ENCODE measurements at places on chromosomes 1 and 21. TPM values are rescaled to one million over a fixed set of nuclear protein-coding genes. Genes with fewer than 3 reads are reported as not detected.
A peak's percentile ranks its signal among the peaks of the same experiment; 100 is the strongest.

DNA sequence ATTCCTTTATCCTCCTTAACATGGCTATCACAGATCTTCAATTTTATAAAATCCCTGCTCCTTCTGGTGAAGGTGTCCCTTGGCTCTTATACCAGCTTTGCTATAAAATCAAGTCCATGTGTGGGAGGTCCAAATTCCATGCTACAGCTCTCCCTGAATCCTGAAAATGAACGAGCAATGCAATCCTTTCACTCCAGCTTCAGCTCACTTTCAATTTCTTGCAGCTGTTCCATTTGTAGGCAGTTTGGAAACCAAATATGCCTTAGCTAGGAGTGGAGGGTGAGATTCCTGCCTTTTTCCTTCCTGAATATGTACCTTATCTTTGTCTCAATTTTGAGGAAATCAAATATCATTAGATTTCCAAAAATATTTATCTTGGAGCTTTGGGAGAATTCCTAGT lies 402.6 kb downstream of the TTLL7 start:
- H3K27me3 ChIP-seq, result no peaks in the 10 kb centered on the region
- peak overlapping the region; percentile 46 for H3K4me3 ChIP-seq
- H3K4me1 ChIP-seq, result peaks cover 4% of the 10 kb centered on the region
- no peaks in the 10 kb centered on the region for H3K36me3 ChIP-seq
- no peak overlapping the region for H3K27ac ChIP-seq
- DNase-seq, result no peak

The SH2D1B gene
- total RNA-seq, result 0.68 TPM

DNA sequence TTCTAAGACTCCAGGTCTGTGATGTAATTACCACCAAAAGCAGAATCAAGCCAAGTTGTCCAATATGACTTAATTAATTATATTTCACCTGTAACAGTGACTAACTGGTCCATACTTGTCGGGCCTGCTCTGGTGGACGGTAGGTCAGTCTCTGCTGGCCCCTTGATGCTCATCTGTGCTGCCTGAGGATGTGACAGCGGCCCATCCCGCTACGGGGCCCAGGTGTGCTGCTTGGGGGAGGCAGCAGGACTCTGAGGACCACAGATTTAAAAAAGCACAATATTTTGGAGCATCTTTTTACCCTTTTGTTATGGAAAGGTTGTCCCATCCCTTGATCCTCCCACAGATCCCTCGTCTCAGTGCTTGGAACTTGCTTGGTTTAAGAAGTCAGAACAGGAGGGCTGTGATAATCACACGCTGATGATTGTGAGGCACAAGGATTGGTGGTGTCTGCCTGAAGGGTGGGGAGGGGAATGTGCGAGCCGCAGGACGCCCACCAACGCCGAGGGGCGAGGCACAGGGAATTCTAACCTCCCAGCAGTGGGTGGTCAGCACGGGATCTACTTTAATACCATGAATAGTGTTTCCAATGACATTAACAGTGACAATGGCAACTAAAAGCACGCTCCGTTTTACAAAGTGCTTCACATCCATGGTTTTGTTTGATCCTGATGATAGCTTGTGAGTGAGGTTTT lies 27.8 kb upstream of the UMODL1 start:
- H3K27me3 ChIP-seq, result no peaks in the 10 kb centered on the region
- H3K4me3 ChIP-seq, result no peak overlapping the region
- DNase-seq, result no peak
- H3K36me3 ChIP-seq, result no peaks in the 10 kb centered on the region

GRCh38 chr1:212487286-212487685 lies 54.6 kb downstream of the NENF start:
- no peaks in the 10 kb centered on the region for H3K27me3 ChIP-seq
- DNase-seq, result no peak
- no peak overlapping the region for H3K4me3 ChIP-seq
- peaks cover 43% of the 10 kb centered on the region for H3K4me1 ChIP-seq
- H3K27ac ChIP-seq, result peak overlapping the region; percentile 22
- H3K36me3 ChIP-seq, result no peaks in the 10 kb centered on the region

DNA sequence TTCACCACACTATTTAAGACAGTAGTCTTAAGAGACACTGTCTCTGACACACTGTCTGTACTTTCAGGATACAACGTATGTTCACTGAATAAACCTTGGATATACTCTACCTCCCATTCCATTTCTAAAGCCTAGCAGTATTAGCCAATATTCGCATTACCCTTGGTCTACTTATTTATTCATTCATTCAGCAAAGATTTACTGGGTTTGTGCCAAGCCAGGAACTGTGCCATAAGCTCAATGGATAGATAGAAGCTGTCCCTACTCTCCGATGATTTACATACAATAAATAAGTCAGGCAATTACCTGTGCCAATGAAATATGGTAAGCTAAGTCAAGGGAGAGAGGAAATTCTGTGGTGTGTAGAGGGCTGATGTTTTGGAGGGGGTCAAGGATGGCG lies 195.2 kb upstream of the RAB4A start:
- H3K4me1 ChIP-seq, result peaks cover 13% of the 10 kb centered on the region
- no peaks in the 10 kb centered on the region for H3K36me3 ChIP-seq
- DNase-seq, result no peak
- H3K27me3 ChIP-seq, result no peaks in the 10 kb centered on the region
- no peak overlapping the region for H3K27ac ChIP-seq
- no peak overlapping the region for H3K4me3 ChIP-seq

- no peak overlapping the region for H3K4me3 ChIP-seq
- no peak overlapping the region for H3K27ac ChIP-seq
- H3K36me3 ChIP-seq, result peaks cover 64% of the 10 kb centered on the region
- DNase-seq, result no peak
- no peaks in the 10 kb centered on the region for H3K27me3 ChIP-seq
- H3K4me1 ChIP-seq, result peaks cover 8% of the 10 kb centered on the region
These were observed 5.6 kb downstream of the COL6A1 start for GRCh38 chr21:45987121-45987711.

GRCh38 chr1:119782631-119783325 lies 14.1 kb upstream of the HMGCS2 start:
- no peak for DNase-seq
- H3K36me3 ChIP-seq, result no peaks in the 10 kb centered on the region
- H3K27me3 ChIP-seq, result no peaks in the 10 kb centered on the region

GRCh38 chr1:43977376-43978263 lies 1.4 kb upstream of the B4GALT2 start:
- H3K27ac ChIP-seq, result no peak overlapping the region
- no peaks in the 10 kb centered on the region for H3K27me3 ChIP-seq
- H3K4me3 ChIP-seq, result no peak overlapping the region
- peaks cover 11% of the 10 kb centered on the region for H3K36me3 ChIP-seq
- peaks cover 29% of the 10 kb centered on the region for H3K4me1 ChIP-seq

DNA sequence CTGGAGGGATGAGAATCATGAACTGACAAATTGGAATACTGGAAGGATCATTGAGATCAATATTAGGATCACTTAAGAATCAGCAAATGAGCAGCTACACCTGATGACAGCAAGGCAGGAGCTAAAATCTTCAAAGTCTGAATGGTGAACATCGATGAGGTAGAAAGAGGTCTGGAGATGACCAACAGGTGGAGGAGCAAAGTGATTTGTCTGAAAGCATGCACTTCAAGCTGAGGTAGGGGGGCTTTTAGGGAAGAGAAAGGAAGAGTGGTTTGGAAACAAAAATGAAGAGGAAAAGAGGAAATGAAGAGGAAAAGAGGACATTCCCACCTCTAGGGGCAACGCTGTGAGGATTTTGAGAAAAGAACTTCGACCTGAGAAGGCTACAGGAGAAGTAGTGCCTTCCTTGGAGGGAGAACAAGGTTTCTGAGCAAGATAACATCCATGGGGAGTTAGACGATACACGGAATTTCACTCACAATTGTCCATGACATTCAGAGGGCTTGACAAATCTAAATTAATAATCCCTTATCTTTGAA lies 79.0 kb downstream of the APP start:
- no peaks in the 10 kb centered on the region for H3K27me3 ChIP-seq
- H3K4me1 ChIP-seq, result no peaks in the 10 kb centered on the region
- no peaks in the 10 kb centered on the region for H3K36me3 ChIP-seq
- H3K4me3 ChIP-seq, result no peak overlapping the region
- H3K27ac ChIP-seq, result no peak overlapping the region
- no peak for DNase-seq

DNA sequence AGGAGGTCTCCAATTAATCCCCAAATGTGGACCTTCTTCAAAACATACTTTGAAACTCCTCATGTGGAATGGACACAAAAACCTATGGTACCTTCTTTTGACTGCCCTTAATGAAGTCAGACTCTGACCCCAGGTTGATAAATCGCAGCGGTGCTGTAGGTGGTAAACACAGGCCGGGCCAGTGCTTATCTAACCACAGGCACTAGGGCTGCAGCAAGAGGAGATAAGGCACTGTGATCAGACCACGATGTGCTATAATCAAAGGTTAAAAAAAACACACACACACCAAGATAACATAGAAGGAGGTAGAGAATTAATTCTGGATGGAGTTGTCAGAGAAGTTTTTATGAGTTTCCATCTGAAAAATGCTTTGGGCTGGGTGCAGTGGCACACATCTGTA lies 52.3 kb upstream of the SIPA1L2 start:
- H3K4me3 ChIP-seq, result no peak overlapping the region
- H3K4me1 ChIP-seq, result no peaks in the 10 kb centered on the region
- H3K27ac ChIP-seq, result no peak overlapping the region
- H3K36me3 ChIP-seq, result no peaks in the 10 kb centered on the region
- DNase-seq, result no peak

The DLGAP3 gene
- 0.21 TPM for total RNA-seq

The PGM1 gene
- total RNA-seq, result 62.4 TPM

- no peak for DNase-seq
- H3K27me3 ChIP-seq, result no peaks in the 10 kb centered on the region
- H3K36me3 ChIP-seq, result no peaks in the 10 kb centered on the region
- no peaks in the 10 kb centered on the region for H3K4me1 ChIP-seq
These were observed 607.1 kb downstream of the KCNT2 start for GRCh38 chr1:196001188-196001587.

- H3K4me1 ChIP-seq, result peaks cover 79% of the 10 kb centered on the region
- no peaks in the 10 kb centered on the region for H3K36me3 ChIP-seq
- no peak overlapping the region for H3K4me3 ChIP-seq
- H3K27ac ChIP-seq, result peak overlapping the region; percentile 79
- no peak for DNase-seq
- H3K27me3 ChIP-seq, result no peaks in the 10 kb centered on the region
These were observed 18.1 kb downstream of the CAMTA1 start for GRCh38 chr1:6803357-6803756.

DNA sequence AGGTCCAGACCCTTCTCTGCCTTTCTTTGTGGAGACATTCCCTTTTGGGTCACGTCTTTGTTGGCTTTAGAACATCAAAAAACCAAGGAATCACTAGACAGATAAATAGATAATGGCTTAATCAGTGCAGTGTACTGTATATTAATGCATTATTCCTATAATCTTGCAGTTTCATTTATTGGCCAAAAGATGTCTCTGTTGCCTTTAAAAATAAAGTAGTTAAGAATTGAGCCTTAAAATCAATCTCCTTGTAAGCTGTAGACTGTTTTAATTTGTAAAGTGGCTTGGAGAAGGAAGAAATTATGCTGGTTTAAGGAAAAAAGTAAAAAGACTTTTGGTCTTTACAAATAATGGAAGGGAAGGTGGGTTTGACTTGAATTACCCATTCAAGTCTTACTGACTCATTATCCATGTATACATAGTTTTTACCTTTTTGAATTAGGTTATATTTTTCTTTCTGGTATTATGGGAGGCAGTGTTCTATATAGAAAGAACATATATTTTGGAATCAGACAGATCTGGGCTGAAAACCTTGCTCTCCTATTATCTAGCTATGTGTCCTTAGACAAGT lies 84.6 kb downstream of the VPS13D start:
- no peaks in the 10 kb centered on the region for H3K27me3 ChIP-seq
- peaks cover 30% of the 10 kb centered on the region for H3K36me3 ChIP-seq
- DNase-seq, result no peak

- H3K36me3 ChIP-seq, result peaks cover 39% of the 10 kb centered on the region
- H3K27me3 ChIP-seq, result no peaks in the 10 kb centered on the region
- H3K4me1 ChIP-seq, result no peaks in the 10 kb centered on the region
- H3K4me3 ChIP-seq, result no peak overlapping the region
- no peak overlapping the region for H3K27ac ChIP-seq
These were observed 11.8 kb downstream of the RTCA start for GRCh38 chr1:100277866-100278265.

DNA sequence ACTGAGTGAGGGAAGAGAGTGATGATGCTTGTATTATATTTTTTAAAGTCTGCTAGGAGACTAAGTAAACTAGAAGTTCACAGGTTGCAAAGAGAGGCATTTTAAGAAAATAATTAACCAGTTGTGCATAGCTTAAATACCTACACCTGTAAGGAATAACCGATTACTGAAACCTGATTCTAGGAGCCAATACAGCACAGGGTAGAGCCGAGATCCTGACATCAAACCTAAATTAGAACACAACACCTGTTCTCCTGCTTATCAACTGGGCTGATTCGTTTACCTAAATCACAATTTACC lies 54.8 kb downstream of the EPRS1 start:
- DNase-seq, result no peak
- peaks cover 16% of the 10 kb centered on the region for H3K4me1 ChIP-seq
- no peak overlapping the region for H3K27ac ChIP-seq
- H3K4me3 ChIP-seq, result no peak overlapping the region
- H3K36me3 ChIP-seq, result peaks cover 13% of the 10 kb centered on the region
- no peaks in the 10 kb centered on the region for H3K27me3 ChIP-seq

DNA sequence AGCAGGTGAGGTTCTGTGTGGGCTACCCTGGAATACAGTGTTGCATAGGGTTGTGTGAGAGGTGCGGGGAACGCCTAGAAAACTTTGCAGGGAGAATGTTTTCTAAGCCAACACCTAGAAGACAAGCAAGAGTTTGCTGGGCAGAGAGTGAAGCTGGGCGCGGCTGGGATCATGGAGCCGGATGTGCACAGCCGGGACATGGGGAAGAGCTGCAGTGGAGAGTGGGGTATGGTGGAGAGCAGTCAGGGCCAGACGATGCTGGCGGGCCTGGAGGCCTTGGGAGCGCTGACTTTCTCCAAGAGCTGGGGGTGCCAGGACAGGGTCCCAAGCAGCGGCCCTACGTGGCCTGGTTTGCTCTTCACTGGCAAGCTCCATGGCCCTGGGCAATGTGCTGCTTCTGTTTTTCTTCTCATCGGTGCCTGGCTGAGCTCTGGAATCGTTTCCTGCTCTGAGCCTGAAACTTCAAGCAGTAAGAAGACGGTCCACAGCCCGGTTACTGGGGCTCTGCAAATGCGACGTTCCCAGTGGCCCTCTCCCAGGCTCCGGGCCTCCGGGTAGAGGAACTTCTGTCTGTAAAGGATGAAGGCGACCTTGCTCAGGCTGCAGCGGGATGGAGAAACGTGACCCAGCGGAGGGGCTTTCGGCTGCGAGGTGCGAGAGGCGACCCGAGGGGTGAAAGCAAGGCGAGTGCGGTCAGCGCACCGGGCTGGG lies 51.9 kb upstream of the CD34 start:
- DNase-seq, result no peak
- no peaks in the 10 kb centered on the region for H3K36me3 ChIP-seq
- H3K4me3 ChIP-seq, result peak overlapping the region; percentile 69
- H3K4me1 ChIP-seq, result peaks cover 24% of the 10 kb centered on the region
- peak overlapping the region; percentile 92 for H3K27ac ChIP-seq

Data from thoracic aorta (tissue), 2 donors.